ENCODE measurements at places on chromosomes 4 and X.

- DNase-seq: peak; percentile 0
These were observed 9.0 kb upstream of the SLC25A14 start for GRCh38 chrX:130330706-130331105.

DNA sequence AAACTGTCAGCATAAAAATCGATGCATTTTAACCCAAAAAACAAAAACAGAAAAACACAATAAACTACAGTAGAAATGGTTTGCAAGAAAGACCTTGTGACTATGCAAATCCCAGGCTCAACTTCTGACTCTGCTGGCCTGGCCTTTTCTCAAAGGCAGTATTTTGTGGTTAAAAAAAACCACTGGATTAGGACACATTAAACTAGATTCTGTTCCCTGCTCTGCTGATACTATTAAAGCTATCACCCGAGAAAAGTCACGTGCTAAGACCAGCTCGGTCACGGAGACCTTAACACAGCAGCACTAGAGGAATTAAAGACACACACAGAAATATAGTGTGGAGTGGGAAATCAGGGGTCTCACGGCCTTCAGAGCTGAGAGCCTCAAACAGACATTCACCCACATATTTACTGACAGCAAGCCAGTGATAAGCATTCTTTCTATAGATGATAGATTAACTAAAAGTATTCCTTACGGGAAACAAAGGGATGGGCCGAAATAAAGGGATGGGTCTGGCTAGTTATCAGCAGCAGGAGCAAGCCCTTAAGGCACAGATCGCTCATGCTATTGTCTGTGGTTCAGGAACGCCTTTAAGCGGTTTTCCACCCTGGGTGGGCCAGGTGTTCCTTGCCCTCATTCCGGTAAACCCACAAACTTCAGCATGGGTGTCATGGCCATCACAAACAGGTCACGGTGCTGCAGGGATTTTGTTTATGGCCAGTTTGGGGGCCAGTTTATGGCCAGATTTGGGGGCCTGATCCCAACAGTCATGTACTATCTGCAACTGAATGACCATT, 16.1 kb downstream of the CBR4 start:
- peak; percentile 19 for DNase-seq

DNA sequence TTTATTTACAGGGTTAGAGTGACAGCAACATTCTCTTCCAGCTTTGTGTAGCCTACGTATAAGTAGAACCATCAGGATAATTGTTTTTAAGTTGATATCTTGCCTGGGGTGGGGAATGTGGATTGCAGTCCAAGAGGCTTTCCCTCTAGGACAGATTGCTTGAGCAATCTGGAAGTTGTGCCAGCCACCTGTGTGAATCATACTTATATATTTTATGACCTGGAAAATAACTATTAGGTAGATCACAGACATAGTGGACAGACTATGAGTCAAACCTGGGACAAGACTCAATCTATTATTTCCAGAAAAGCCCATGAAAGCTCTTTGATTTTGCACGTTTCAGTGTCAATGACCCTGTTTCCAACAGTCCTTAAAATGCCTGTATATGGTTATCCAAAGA, 98.9 kb downstream of the TLL1 start:
- no peak for DNase-seq

- DNase-seq: no peak
These were observed 46.8 kb downstream of the HTRA3 start for GRCh38 chr4:8316251-8316771.

GRCh38 chr4:140271553-140271952, 101.9 kb upstream of the SCOC start:
- peak; percentile 21 for DNase-seq

- DNase-seq: no peak
These were observed 1.8 kb downstream of the FLNA start for GRCh38 chrX:154372612-154373022.

DNA sequence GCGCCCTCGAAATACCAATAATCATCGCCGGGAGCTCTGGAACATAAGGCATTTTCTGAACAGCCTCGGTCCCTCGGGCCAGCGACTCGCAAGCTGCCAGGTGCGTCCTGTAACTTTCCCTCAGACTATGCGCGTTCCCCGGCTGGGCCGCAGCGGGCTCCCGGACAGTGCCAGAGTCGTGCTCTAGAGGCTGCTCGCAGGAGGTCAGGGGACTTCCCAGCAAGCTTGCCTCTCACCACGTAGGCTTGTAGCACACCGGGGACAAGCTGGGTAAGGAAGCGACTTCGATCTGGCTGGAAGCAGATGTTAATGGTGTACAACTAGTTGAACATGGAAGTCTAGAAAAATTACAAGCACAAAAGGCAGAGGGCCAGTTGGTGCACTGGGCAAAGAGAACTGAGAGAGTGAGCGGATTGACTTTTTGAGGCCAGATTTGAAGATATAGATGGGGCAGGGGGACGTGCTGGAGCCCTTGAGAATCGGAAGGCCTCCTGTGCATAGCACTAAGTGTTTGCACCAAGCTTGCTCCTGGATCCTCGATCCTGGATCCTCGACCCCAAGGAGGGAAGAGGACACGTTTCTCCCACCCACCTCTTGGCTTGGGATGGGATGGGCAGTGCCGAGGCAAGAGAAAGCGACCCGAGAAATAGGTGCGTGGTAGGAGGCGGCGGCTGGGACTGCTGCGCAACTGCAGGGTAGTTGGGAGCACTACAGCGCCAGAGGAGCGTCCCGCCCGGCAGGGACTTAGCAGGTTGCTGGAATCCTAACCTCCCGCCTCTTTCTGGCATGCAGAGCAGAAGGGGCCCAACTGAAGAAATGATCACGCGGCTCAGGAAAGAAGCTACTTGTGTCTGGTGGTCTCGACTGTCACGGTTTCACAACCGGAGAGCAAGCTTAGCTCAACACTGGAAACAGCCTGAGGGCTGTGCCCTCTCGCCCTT, 19.9 kb upstream of the ZIC3 start:
- no peak for DNase-seq

- DNase-seq: no peak
These were observed 136.5 kb downstream of the AASDH start for GRCh38 chr4:56250776-56251175.

DNA sequence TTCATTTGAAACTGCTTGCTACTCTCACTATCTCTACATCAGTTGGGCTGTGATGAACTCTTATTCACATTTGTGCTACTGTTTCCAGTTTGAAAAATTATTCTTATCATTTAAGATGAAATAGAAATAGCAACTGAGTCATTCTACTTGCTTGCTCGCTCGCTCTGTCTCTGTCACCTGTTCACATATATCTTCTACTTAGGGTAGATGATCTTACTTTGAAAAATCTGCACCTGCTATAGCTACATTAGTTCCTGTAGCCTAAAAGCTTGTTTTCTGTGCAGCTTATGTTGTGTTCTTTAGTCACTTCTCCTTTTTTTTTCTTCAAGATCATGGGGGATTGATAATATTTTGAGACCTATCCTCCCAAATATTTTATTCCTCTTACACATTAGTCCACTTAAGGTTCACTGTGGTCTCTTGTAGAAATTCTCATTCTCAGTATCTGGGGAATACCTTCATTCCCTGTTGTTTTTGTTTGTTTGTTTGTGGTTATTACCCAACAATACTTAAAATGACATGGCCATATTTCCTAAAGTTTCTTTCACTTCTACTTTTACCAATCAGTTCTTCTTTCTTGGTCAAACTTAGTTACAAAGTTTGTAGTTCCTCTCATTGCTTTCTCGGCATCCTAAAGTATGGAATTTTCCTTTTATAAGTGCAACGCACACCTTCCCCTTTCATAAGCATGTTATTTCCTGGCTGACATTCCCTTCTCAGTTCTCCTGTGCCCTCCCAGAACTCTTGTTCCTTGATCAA, 36.5 kb downstream of the CLCN5 start:
- peak; percentile 32 for DNase-seq

DNA sequence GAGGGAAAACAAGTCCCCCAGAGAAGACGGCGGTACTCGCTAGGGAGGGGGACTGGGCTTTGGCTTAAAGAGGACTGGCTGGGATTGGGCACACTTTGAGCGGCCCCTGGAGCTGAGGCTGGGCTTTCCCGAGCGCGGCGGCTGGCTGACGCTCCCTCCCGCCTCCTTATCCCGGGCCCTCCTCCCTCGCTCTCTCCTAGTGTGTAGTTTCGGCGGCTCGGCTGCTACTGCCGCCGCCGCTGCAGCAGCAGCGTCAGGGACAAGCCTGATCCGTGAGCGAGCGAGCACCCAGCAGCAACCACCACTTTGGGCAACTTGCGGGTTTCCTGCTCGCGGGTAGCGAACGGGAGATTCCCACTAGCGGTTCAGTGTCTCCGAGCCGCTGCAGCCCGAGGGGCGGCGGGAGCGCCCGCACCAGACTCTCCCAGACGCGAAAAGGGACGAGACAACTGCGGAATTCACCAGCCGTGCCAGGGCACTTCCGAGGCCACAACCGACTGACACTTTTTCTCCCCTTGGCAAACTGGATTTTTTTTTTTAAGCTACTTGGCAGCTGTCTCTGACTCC, 632 bp upstream of the PCDH7 start:
- DNase-seq: no peak

GRCh38 chrX:119778829-119779228, 12.6 kb downstream of the RPL39 start:
- no peak for DNase-seq

- no peak for DNase-seq
These were observed 31.6 kb upstream of the MAML3 start for GRCh38 chr4:140185412-140186081.

GRCh38 chr4:62901101-62901500, 1508.1 kb downstream of the TECRL start:
- DNase-seq: no peak

DNA sequence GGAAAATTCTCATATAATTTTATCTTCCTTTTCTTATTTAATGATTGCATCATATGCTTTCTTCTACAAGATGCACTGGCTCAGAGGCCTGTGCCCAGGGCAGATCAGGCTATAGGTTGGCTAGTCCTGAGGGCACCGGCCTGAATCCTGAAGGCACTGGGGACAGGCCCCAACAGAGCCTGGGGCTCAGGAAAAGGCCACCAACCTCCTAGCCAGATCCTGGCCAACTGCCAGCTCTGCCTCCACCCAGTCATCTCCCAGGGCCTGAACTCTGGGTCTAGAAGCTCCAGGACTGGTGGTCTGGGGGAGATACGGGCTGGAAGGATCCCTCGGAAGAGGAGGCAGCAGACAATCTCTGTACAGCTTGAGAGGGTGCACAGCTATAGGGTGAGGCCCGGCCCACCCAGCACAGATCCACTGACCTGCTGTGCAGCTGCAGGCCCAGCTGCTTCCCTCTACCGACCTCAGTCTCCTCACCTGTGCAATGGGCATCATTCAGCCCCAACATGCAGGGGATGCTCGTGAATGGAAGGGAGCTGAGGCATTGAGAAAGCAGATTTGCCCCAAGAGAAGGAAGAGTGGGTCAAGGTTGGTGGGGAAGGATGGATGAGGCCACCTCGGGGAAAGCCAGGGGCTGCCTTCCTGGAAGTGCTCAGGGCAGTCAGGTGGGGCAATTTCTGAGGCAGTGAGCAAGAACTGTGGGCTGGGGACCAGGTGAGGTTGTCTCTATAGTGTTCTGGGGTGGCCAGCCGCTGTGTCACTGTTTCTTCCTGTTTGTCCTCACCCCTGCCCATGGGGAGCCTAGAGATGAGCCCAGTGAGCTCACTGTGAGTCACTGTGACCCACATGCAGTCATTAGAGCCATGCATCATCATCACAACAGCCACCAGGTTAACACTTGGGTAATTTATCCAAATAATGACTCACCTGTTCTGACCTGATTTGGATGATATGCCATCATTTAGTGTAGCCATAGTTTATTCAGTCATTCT, 22.4 kb upstream of the XAGE2 start:
- no peak for DNase-seq

DNA sequence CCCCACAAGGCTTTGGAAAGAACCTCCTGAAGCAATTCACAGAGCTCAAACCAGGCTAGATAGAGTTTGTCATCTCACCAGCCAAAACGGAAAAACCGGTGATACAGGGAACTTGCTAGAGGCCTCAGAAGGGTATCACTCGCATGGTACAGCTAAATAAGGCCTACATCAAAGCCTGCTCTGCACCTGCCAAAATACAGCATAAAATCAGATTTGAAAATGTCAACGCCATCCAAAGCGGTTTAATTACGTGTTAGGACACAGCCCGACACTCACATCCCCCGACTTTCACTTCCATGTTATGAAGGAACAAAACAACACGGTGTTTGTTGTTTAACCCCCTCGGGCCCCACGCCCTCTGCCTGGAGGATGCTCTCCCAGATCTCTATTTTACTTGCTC, 65.0 kb downstream of the MAPK10 start:
- no peak for DNase-seq

GRCh38 chr4:14539246-14539645, 463.0 kb upstream of the CPEB2 start:
- DNase-seq: no peak

- DNase-seq: no peak
These were observed 659.2 kb upstream of the AADAT start for GRCh38 chr4:170748975-170749374.

- DNase-seq: no peak
These were observed 20.7 kb downstream of the ARHGAP24 start for GRCh38 chr4:85495621-85496020.

DNA sequence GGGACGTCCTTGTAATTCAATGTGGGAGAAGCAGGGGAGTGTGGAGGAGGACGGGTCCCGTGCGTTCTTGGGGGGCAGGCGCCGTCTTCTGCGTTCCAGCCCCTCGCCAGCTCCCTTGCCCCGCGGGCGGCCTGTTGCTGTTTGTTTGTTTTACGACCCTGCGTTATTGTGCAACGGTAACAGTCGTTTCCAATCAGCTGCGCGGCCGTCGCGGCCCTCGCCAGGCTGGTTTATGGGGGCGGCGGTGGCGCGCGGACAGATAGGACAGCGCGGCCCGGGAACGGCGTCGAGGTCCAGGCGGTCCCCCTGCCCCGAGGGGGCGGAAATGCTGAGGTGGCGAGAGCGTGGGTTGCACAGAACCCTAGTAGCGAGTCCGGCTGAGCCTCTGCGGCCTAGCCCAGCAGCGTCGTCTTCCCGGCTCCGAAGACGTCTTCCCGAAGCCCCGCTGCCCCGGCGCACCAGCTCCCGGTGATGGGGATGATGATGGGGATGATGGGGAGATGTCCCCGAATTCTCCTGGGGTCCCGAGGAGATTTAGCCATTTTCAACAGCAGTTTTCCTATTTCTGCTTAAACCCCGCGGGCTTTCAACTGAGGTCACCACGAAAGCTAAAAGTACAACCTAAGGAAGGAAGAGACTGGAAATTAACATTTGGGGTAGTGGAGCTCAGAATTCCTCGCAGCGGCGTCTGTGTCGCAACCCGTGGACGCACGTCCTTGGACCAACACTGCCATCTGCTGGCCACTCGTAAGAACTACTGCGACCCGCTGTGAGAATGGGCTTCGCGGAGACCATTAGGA, 4.8 kb downstream of the PDGFRA start:
- DNase-seq: peak; percentile 72

DNA sequence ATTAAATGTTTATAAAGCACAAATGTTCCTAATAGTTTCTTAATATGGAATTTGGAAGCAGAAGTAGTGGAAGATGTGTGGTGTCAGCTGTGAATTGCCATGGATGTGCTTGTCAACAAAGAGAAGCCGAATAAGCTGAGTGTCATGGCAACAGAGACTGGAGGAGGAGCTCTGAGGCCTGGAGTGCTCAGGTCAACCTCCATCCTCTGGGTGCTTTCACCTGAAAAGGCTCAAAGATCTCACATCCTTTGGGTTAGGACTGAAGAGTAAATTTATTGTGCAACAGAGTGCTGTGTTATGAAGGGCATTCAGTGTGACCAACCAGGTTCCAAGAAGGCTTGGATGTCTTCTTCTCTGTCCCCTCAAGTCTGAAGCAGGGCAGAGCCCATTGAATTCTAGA, 18.7 kb downstream of the SGMS2 start:
- peak; percentile 58 for DNase-seq

GRCh38 chrX:70998411-70999027, 67.6 kb upstream of the SLC7A3 start:
- DNase-seq: peak; percentile 2

GRCh38 chrX:132292793-132293192, 73.5 kb upstream of the RAP2C start:
- peak; percentile 18 for DNase-seq

GRCh38 chr4:124090021-124090420, 622.5 kb downstream of the ANKRD50 start:
- no peak for DNase-seq

Data from CD14-positive monocyte (primary cell).